Hematopoietic multipotent progenitor cell treated with erythropoietin and hydrocortisone succinate and interleukin-3 and kit ligand, for 8 days (in vitro differentiated cells): ENCODE measurements at places on chromosomes 7 and 10.

- DNase-seq = no peak
Measured at GRCh38 chr7:41729059-41729458, 26.2 kb upstream of the INHBA start.

DNA sequence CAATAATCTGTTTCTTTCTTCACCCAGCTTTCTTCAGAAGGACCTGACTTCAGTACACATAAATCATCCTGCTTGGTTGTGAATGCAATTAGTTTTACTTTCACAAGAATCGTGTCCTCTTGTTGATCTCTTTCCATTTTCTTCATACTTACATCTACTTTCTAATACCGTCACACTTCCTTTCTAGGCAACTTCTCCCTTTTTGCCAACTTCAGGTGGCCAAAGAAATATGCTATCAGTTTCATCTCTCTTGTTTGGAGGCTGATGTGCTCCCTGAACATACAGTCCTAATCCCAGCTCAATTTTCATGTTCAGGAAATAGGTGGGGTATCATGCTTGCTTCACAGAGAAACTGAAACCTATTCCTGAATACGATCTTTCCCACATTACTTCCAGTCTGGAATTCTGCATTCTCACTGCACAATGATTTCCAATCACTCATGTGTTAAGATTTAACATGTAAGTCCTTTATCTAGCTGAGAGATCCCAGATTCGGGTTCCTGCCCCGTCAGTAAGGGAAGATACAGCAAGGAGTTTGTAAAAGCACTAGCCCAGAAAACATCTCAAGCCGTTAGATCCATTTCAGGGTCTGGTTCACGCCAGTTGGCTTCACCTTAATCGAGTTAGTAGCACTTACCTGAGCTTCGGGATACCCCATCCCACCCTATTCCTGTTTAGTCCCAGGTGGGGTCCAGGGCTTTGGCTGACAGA, 994 bp downstream of the SLC25A28 start:
- peak; percentile 15 for DNase-seq

DNA sequence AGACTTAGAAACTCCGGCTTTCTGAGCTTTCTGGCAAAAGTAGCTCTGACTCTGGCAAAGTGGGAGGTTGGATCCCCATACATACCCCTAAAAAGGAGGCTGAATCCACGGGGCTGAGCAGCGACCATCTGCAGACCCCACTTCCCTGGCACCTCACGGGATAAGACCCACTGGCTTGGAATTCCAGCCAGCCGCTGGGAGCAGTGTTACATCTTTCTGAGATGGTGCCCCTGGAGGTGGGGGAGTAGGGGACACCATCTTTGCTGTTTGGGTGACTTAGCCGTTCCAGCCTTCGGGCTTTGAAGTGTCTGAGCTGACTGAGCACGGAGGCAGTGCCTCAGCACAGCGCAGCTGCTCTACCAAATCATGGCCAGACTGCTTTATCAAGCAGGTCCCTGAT, 45.0 kb upstream of the GRM3 start:
- DNase-seq = no peak

DNA sequence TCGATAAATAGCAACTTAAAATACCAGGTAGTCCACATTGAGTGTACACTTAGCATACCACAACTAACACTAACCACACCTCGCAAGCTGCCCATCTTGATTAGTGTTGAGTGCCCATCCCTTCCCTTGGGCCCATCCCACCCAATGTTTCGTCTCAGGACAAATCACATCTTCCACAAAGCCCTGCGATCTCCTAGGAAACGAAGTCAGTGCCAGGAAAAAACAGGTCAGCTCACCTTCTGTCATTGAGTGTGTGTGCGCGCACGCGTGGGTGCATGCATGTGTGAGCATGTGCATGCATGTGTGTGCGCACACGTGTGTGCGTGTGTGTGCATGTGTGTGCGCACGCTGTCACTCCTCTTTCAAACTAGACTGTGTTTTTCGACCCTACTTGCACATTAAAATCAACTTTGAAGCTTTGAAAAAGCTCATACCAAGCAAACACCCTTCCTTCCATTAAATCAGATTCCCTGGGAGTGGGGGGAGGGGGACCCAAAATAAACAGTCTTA, 48.8 kb upstream of the OPALIN start:
- no peak for DNase-seq

- no peak for DNase-seq
Measured at GRCh38 chr7:67571026-67571545, 574.5 kb downstream of the TYW1 start.

DNA sequence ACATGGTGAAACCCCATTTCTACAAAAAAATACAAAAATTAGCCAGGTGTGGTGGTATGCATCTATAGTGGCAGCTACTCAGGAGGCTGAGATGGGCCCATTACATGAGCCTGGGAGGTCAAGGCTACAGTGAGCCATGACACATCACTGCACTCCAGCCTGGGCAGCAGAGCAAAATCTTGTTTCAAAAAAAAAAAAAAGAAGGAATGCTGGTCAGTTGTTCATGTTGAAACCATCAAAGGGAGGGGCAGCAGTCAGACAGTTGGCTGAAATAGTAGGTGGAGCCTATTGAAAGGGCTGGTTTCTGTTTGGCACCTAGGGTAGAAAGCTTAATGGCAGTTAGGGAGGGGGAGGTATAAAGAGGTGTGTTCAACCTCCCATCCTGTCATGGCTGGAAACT, 323.0 kb downstream of the GALNT17 start:
- no peak for DNase-seq

DNA sequence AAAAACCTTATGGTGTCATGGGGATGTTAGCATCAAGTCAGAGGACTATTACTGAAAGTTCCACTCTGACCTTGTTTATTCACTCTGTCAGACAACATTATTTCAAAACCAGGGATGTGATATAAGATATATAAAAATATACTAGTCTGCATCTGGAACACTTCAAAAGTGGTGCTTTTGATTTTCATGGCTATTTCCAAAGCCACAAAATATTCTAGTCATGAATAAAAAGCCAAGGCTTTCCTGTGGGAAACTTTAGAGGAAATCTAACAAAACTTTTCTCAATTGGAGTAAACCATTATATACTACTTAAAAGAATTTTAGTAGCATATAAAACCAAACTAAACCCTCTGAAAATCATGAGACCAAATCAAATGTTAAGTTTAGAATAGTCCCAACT, 205.2 kb downstream of the TMEM26 start:
- DNase-seq = no peak

DNA sequence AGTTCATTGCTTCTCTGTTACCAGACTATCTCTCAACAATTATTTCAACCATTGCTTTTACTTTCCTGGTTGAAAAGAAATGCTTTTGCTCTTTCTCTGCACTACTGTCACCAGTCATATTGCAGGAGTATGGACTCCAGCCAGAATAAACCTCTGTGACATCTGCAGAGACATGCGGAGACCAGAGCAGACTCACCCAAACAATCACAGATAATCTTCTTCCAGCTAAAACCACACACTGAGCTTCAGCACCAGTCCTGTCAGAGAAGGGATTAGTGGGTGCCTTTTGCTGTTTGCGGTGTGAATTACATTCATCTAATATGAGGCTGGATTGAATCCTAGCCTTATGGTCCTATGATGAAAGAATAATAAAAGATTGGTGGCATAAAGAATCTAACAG, 258.6 kb downstream of the CNTNAP2 start:
- DNase-seq = no peak

DNA sequence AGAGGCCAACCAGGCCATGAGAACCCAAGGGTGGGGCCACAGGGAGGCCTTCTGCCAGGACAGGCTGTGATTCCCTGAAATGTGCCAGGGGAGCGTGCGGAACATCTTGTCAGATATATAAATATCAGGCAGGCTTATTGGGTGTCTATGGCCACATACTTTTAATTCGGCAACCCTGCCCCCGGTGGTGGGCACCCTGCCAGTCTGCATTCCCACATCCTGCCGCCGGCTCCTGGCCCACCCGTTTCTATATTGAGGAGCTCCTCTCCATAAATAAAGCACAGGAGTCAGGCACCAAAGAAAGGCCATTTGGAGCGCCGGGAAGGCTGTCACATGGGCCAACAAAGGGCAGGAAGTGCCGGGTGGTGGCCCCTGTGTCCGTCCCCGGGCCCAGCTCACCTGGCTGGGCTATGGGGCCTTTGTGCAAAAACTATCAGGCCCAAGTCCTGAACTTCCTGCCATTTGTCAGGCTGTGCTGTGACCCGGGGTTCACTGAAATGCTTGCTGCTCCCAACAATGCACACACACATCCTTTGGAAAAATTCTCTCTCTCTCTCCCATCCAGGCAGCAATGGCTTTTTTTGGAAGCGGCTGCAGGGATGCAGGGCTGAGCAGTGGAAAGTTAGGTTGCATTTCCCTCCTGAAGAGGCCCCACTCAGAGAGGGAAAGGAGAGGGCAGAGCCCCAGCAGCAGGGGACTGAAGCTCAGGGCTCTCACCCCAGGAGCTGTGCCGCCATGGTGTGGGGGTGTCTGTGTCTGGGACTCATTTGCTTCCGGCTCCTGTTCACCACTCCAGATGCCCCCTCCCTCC, 25.0 kb upstream of the PODXL start:
- no peak for DNase-seq

- DNase-seq = peak; percentile 12
Measured at GRCh38 chr7:92058040-92058439, 76.2 kb downstream of the CYP51A1 start.

- DNase-seq = peak; percentile 16
Measured at GRCh38 chr10:22433875-22434274, 88.6 kb downstream of the SPAG6 start.

GRCh38 chr10:26665080-26666048, 32.1 kb upstream of the PDSS1 start:
- DNase-seq = peak; percentile 74

DNA sequence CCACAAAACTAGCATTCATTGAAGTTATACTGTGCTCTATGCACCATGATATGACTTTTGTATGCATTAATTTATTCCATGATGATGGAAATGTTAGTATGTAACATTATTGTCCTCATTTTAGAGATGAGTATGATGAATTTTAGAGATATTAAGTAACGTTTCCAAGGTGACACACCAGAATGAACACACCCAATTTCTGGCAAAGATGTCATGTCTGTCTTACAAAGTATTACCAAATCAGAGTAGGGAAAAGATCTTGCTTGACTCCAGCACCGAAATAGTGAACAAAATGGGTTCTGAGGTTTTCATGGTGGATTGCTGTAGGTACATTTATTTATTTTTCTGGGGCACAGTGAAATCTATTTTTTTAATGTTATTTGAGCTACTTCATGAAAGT, 33.8 kb upstream of the COL1A2 start:
- no peak for DNase-seq

DNA sequence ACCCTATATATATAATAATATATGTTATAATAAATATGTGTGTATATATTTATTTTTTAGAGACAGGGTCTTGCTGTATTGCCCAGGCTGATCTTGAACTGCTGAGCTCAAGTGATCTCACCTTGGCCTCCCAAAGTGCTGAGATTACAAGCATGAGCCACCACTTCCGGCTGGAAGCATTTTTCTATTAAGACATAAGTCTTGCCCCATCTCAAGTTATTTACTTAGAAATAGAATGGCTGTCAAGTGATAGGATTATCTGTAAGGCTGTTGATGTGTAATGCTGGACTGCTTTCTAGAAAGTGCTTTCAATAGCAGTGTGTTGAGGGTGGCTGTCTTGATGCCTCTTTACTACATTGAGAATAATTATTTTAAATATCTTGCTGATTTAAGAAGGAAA, 65.2 kb downstream of the ZMYND11 start:
- no peak for DNase-seq

DNA sequence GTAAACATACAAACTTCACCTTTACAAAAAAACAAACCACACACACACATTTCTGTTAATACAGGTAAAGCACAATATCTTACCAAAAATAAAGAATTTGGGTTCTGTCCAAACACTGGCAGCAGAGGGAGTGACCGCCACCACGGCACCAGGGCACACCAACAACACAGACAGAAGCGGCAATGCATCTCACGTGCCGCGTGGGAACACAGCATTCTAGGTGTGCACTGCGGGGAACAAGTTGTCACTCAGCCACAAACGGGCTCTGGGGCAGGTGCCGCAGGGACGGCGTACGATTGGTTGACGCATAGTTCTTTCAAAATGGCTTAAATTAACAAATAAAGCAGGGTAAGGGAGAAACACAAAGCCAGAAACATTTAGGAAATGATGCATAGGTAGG, 22.3 kb downstream of the PDGFA start:
- DNase-seq = no peak

DNA sequence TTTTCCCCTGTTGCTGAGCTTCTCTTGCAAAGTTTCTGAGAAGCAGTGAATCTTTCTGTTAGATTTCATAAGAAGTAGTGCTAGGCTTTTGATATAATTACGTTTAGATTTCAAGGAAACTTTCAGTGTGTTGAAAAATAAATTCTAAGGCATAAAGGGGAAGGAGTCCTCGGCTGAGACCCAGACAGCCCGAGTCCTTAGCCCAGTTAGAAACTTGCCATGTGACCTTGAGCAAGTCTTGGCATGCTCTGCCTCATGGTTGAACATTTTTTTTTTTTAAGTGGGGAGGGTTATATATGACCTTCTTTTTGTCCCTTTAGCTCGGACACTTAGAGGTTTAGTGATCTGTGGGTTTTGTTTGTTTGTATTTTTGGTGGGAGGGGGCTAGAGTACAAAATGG, 117.5 kb downstream of the TCF7L2 start:
- no peak for DNase-seq

- no peak for DNase-seq
Measured at GRCh38 chr7:100157334-100158228, 942 bp downstream of the TRAPPC14 start.

DNA sequence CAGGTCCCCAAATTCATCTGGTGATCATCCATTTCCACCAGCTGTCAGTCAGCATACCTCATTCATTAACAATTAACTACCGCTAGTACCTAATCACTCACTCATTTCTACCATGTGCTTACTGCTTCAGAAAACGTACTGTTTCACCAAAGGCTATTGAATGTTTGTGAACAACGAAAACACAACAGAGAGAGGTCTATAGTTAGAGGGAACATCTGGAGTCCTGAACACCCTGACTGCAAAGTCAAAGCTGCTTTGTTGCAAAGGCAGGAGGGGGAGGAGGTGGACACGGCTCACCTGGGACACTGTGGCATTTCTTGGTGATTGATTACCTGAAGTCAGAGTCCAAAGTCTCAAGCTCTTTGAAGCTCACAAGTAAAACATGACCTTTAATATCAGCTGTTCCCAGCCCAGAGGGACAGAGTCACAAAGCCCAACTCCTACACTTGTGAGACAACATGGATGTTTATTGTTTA, 342.3 kb upstream of the ADARB2 start:
- DNase-seq = no peak

DNA sequence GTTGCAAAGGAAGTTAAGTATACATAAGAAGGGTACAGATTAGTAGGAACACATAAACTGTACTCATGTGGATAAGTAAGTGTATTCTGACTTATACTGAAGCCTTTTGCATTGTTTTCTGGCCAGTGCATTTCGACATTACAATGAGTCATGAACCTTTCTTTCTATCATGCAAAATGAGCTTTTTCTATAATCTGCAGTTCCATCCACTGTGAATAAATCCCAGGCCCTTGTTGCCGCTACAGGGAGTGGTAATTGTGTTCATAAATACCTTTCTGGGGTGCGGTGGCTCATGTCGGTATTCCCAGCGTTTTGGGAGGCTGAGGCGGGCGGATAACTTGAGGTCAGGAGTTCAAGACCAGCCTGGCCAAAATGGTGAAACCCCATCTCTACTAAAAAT, 858.3 kb downstream of the GRM8 start:
- DNase-seq = no peak
